Stimulated activated CD8-positive, alpha-beta memory T cell treated with anti-CD3 and anti-CD28 coated beads, Interleukin-7, amount 100 ng/mL, for 1 hour (primary cell): ENCODE measurements at places on chromosomes 2 and 18.

- no peak for DNase-seq
These were observed 42.7 kb upstream of the AFF3 start for GRCh38 chr2:100185105-100185504.

DNA sequence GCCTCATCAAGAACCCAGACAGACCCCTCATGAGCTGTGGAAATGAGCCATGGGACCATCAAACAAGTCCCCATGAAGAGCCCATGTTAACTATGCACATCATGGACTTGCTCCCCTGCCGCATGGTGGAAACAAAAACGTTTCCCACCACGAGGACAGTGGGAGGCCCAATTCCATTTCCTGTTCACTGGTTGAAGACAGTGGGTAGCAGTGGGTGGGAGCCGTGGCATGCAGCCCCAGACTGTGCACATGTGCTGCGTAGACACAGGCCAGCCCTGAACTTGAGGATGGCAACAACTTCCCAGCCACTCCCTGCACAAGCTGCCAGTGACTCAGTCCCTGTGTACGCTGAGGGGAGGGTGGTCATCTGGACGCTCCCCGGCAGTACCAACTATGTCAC lies 108.4 kb upstream of the LMAN1 start:
- DNase-seq = no peak

GRCh38 chr18:80229363-80229762 lies 18.0 kb downstream of the PARD6G start:
- DNase-seq = no peak

DNA sequence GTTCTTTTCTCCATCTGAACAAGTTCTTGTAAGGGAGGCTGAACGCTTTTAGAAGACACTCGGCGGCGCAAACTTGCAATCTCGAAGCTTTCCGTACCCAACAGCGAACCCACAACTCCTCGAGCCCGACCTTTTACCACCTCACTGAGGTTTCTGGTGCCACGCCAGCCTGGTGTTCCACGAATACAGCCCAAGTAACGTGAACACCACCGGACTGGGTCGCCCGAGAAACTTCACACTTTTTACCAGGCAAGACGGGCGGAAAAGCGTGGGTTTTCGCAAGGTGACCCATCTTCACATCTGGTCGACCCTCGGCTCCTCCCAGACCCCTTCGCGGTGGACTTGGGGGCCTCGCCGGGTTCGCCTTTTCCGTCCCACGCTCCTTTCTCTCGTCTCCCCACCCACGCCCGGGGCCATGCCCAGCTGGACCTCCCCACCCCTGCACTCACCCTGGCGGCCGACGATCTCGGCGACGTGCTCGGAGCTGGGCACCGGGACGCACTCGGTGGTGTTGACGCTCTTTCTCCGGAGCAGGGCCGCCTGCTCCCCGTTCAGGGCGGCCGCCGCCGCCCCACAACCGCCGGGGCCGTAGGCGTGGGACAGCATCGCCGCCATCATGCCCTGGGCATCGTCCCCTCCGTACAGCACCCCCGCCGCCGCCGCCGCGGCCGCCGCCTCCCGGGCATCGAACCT lies 1.2 kb downstream of the MEX3C start:
- DNase-seq = no peak

GRCh38 chr2:216274194-216274840 lies 98.0 kb downstream of the MARCHF4 start:
- no peak for DNase-seq
